ENCODE measurements at places on chromosomes 1 and 21. TPM values are rescaled to one million over a fixed set of nuclear protein-coding genes. Genes with fewer than 3 reads are reported as not detected.

Gene PDZK1
- 0.41 TPM for total RNA-seq

Gene OR10J1
- not detected for total RNA-seq

Gene LCE1F
- total RNA-seq, result not detected

Gene LRRC47
- 37.7 TPM for total RNA-seq

Gene BLACAT1
- 0.97 TPM for total RNA-seq

Gene KRTAP7-1
- not detected for total RNA-seq

Gene IL20
- not detected for total RNA-seq

DNA sequence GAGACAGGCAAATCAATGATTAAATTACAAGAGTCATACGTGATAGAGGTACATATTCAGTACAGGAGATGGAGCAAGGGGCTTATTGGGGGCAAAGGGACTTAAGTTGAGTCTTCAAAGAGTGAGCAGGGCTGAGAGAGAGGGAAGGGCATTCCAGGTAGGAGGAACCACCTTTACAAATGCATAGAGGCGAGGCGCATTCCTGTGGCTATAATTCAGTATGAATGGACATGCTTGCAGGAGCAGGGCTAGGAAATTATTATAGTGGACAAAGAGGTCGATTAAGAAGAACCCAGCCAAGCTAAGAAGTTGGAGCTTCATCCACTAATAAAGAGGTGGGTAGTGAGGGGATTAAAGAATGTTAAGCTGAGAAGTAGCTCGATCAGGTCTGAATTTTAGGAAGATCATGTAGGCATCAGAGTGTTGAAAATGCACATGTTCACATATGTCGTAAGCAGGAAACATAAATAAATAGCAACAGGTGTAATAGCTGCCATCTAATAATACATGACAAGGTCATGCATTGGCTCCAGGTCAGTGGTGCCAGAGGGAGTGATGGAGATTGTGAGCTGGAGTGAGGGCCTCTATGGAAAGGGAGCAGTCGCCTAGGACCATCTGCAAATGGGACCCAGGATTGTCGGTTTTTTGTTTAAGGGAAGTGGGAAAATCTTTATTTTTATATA, 12.0 kb upstream of the HNRNPU start:
- H3K36me3 ChIP-seq, result no peaks in the 10 kb centered on the region
- H3K4me3 ChIP-seq, result no peak overlapping the region
- no peak overlapping the region for H3K27ac ChIP-seq
- no peak for DNase-seq

DNA sequence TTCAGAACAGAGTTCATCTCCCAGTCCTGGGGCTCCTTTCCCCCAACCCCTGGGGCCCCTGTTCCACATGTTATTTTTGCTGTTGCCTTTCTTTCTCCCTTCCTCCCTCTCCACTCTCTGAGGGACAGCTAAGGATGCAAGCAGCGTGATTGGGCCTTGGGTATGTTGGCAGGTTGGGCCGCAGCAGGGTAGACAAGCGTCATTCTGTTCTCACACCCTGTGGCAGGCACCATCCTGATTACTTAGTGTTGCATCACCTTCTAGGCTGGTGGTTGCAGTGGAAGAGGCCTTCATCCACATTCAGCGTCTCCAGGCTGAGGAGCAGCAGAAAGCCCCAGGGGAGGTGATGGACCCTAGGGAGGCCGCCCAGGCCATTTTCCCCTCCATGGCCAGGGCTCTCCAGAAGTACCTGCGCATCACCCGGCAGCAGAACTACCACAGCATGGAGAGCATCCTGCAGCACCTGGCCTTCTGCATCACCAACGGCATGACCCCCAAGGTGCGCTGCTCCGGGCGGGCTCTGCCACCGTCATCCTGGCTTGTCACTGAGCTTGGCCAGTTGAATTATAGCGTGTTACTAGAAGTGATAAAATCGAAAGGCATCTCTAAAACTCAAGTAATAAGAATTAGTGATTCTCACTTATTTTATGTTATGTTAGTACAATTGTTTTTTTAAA, 43.4 kb downstream of the VANGL1 start:
- no peaks in the 10 kb centered on the region for H3K4me1 ChIP-seq
- no peak for DNase-seq
- no peaks in the 10 kb centered on the region for H3K36me3 ChIP-seq
- H3K27me3 ChIP-seq, result no peaks in the 10 kb centered on the region
- peak overlapping the region; percentile 28 for H3K27ac ChIP-seq

GRCh38 chr1:241627453-241628259, 12.5 kb downstream of the CHML start:
- DNase-seq, result peak; percentile 47
- H3K27me3 ChIP-seq, result no peaks in the 10 kb centered on the region
- peak overlapping the region; percentile 74 for H3K4me3 ChIP-seq
- peaks cover 26% of the 10 kb centered on the region for H3K4me1 ChIP-seq

GRCh38 chr1:65147424-65148177, 402 bp upstream of the AK4 start:
- peaks cover 50% of the 10 kb centered on the region for H3K27me3 ChIP-seq
- H3K4me3 ChIP-seq, result peak overlapping the region; percentile 86
- DNase-seq, result peak; percentile 53
- no peak overlapping the region for H3K27ac ChIP-seq
- H3K4me1 ChIP-seq, result peaks cover 14% of the 10 kb centered on the region
- H3K36me3 ChIP-seq, result no peaks in the 10 kb centered on the region

GRCh38 chr21:42061195-42061985, 9.7 kb upstream of the UMODL1 start:
- H3K4me3 ChIP-seq, result peak overlapping the region; percentile 96
- no peak overlapping the region for H3K27ac ChIP-seq
- H3K27me3 ChIP-seq, result no peaks in the 10 kb centered on the region
- H3K4me1 ChIP-seq, result peaks cover 58% of the 10 kb centered on the region
- DNase-seq, result peak; percentile 43

GRCh38 chr1:181097242-181097641, 8.7 kb downstream of the IER5 start:
- no peak overlapping the region for H3K4me3 ChIP-seq
- peaks cover 7% of the 10 kb centered on the region for H3K36me3 ChIP-seq
- no peak overlapping the region for H3K27ac ChIP-seq

- no peak overlapping the region for H3K27ac ChIP-seq
- H3K27me3 ChIP-seq, result no peaks in the 10 kb centered on the region
- peaks cover 29% of the 10 kb centered on the region for H3K4me1 ChIP-seq
- DNase-seq, result no peak
Observed at GRCh38 chr1:12138196-12139168, 28.3 kb upstream of the TNFRSF1B start.

DNA sequence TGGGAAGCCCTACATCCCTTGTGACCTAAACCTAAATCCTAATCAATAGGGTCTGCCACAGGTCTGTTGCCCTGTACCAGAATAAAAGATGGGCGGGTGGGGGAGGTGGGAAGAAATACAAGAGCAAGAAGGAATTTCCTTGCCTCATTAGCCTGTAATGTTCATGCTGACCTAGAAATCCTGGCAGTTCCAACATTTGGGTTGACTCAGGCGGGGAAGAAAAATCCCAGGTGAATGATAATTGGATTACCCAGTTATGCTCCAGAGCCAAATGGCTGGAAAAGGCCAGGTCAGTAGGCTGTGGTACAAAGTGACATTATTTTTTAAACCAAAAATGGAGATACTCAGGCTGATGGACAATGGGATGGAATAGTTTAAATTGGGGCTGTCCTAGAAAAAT, 27.3 kb upstream of the A3GALT2 start:
- no peaks in the 10 kb centered on the region for H3K27me3 ChIP-seq
- peak overlapping the region; percentile 80 for H3K4me3 ChIP-seq
- peaks cover 8% of the 10 kb centered on the region for H3K36me3 ChIP-seq
- no peak for DNase-seq

DNA sequence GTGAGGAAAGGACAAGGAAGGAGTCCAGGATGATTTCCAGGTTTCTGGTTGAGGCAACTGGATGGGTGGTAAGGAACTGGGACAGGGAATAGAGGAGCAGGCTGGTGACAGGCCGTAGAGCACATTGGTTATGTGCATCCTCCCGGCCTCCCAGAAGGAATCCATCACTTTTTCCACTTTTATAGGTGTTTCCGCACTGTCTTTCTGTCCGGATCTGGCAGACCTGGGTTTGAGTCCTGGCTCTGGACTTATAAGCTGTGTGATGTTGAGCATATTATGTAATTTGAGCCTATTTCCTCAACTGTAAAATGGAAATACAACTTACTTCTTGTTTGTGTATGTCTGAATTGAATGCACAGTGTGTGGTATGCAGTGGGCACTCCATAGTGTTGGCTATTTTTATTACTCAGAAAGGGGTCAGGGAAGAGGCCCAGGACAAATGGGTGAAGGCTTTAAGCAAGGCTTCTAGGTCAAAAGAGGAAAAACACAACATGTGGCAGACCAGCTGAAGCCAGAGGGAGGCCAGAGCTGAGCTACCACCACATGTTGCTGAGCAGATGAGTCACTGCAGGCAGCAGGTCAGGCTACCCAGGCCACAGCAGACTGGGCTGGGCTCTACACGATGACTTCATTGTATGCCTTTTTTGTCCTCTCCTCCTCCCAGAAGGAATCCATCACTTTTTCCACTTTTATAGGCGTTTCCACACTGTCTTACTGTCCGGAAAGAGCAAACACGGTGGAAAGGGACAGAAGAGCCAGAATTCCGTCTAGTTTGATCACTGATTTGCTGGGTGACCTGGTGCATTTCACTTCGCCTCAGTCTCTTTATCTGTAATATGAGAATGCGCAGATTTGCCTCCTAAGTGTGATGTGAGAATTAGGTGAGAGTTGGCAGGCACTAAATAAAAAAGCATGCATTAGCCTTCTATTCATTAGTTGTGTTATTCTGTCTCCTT, 791 bp upstream of the MAST2 start:
- H3K36me3 ChIP-seq, result peaks cover 7% of the 10 kb centered on the region
- no peaks in the 10 kb centered on the region for H3K27me3 ChIP-seq
- peak overlapping the region; percentile 80 for H3K4me3 ChIP-seq

DNA sequence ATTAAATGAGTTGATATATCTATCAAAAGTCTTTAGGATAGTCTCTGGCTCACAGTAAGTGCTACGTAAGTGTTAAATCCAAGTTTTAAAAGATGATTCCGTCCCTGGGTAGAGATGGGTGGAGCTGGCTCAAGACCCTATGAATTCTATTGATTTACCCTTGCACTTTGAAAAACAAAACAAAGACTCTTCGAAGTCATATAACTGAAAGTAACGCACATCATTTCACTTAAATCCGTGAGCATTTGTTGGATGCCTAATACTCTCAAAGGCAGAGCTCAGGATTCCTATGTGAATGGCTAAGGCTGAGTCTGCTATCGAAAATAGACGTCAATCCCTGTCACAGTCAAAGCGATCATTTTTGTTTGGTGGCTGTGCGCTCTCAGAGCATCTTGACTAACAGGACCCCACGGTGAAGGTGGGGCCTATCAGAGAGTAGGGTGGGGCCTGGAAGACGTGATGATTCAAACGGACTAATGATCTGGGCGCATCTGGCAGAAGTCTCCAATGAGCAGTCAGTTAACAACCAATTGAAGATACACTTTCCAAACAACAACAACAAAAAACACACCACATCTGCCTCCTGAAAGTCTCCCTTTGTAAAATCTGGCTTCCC, 1.2 kb upstream of the NUCKS1 start:
- no peak for DNase-seq
- H3K4me3 ChIP-seq, result peak overlapping the region; percentile 88
- H3K4me1 ChIP-seq, result peaks cover 37% of the 10 kb centered on the region

DNA sequence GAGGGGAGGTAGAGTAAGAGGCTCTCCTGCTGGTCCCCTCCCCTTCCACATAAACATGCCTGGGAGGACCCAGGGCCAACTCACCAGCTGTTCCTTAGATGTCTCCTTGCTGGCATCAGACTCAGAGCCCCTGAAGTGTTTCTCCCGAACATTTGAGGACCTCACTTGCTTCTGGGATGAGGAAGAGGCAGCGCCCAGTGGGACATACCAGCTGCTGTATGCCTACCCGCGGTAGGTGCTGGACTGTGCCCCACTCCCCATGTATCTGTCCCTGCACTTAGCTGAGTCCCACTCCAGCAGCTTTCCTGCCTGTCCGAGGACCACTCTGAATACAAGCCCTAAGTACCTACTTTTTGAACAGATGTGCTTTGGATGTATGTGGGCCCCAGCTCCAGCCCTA, 383 bp downstream of the MPL start:
- DNase-seq, result no peak
- no peak overlapping the region for H3K4me3 ChIP-seq
- H3K27ac ChIP-seq, result no peak overlapping the region
- H3K4me1 ChIP-seq, result no peaks in the 10 kb centered on the region
- no peaks in the 10 kb centered on the region for H3K36me3 ChIP-seq

GRCh38 chr1:4062041-4062440, 162.0 kb upstream of the C1orf174 start:
- no peak overlapping the region for H3K27ac ChIP-seq
- no peaks in the 10 kb centered on the region for H3K27me3 ChIP-seq
- no peaks in the 10 kb centered on the region for H3K36me3 ChIP-seq
- no peak for DNase-seq
- H3K4me1 ChIP-seq, result no peaks in the 10 kb centered on the region
- no peak overlapping the region for H3K4me3 ChIP-seq

GRCh38 chr1:245396615-245397014, 241.8 kb downstream of the KIF26B start:
- no peaks in the 10 kb centered on the region for H3K36me3 ChIP-seq
- H3K4me3 ChIP-seq, result no peak overlapping the region
- DNase-seq, result no peak
- no peaks in the 10 kb centered on the region for H3K4me1 ChIP-seq
- no peak overlapping the region for H3K27ac ChIP-seq
- H3K27me3 ChIP-seq, result no peaks in the 10 kb centered on the region

GRCh38 chr21:31912501-31912900, 39.7 kb downstream of the HUNK start:
- H3K4me3 ChIP-seq, result no peak overlapping the region
- H3K36me3 ChIP-seq, result no peaks in the 10 kb centered on the region
- no peaks in the 10 kb centered on the region for H3K4me1 ChIP-seq
- H3K27ac ChIP-seq, result no peak overlapping the region
- H3K27me3 ChIP-seq, result peaks cover 30% of the 10 kb centered on the region
- no peak for DNase-seq

DNA sequence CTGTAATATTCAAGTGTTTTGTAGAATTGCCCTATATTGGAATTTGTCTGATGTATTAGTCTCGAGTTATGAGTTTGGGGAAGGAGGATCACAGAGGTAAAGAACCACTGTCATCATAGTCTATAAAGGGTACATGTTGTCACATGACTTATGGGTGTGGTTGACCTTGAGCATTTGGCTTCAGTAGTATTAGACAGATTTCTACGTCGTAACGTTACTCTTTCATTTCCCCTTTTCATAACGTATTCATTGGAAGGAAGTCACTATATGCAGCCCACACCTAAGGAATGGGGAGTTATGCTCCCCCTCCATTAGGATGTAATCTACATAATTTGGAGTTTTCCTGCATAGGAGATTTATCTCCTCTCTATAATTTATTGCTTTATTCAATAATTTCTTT, 110.1 kb upstream of the VAV3 start:
- peaks cover 29% of the 10 kb centered on the region for H3K4me1 ChIP-seq
- H3K27ac ChIP-seq, result no peak overlapping the region
- no peak for DNase-seq
- no peaks in the 10 kb centered on the region for H3K36me3 ChIP-seq
- H3K27me3 ChIP-seq, result no peaks in the 10 kb centered on the region

GRCh38 chr1:196317535-196318522, 290.4 kb downstream of the KCNT2 start:
- no peak overlapping the region for H3K4me3 ChIP-seq
- no peak overlapping the region for H3K27ac ChIP-seq
- no peaks in the 10 kb centered on the region for H3K27me3 ChIP-seq
- H3K36me3 ChIP-seq, result no peaks in the 10 kb centered on the region
- no peak for DNase-seq

GRCh38 chr21:37000381-37000780, 6.1 kb upstream of the RIPPLY3 start:
- no peaks in the 10 kb centered on the region for H3K27me3 ChIP-seq
- no peak overlapping the region for H3K4me3 ChIP-seq
- no peaks in the 10 kb centered on the region for H3K36me3 ChIP-seq
- no peak for DNase-seq
- peaks cover 8% of the 10 kb centered on the region for H3K4me1 ChIP-seq
